Activated CD4-positive, alpha-beta T cell treated with anti-CD3 and anti-CD28 coated beads, Interleukin-2, amount 10 ng/mL, durations not matched to agents 7 days and 5 days (primary cell): ENCODE measurements at places on chromosomes 6 and 20. TPM values are rescaled to one million over a fixed set of nuclear protein-coding genes. Genes with fewer than 3 reads are reported as not detected.

CD109 gene
- total RNA-seq, result 11.3 TPM

PAK5 gene
- not detected for total RNA-seq

SLC22A1 gene
- 0.25 TPM for total RNA-seq

C6orf141 gene
- total RNA-seq, result 0.47 TPM

GRCh38 chr6:164013480-164014208 is 599.1 kb downstream of the QKI start:
- DNase-seq, result no peak

GRCh38 chr6:40671694-40672050 is 84.5 kb upstream of the LRFN2 start:
- no peak for DNase-seq

GRCh38 chr20:21102603-21103311 is 3.4 kb downstream of the LINC00237 start:
- DNase-seq, result peak; percentile 48

GRCh38 chr6:81606965-81607381 is 145.5 kb downstream of the TENT5A start:
- no peak for DNase-seq

- DNase-seq, result no peak
These were observed 93.3 kb downstream of the GPX5 start for GRCh38 chr6:28618898-28619555.

- no peak for DNase-seq
These were observed 5.9 kb downstream of the CST1 start for GRCh38 chr20:23744817-23745216.

DNA sequence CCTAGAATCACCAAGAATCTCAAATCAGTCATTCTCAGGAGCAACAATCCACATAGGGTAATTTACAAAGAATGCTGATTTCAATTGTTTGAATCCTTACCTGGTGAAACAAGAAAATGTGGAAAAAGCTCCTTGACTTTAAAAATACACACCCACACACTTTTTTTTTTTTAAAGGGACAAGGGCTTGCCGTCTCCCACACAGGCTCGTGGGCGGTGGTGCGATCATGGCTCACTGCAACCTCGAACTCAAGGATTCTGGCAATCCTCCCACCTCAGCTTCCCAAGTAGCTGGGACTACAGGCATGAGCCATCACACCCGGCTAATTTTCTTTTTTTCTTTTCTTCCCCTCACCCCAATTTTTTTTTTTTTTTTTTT is 30.7 kb downstream of the PARD6B start:
- DNase-seq, result no peak

DNA sequence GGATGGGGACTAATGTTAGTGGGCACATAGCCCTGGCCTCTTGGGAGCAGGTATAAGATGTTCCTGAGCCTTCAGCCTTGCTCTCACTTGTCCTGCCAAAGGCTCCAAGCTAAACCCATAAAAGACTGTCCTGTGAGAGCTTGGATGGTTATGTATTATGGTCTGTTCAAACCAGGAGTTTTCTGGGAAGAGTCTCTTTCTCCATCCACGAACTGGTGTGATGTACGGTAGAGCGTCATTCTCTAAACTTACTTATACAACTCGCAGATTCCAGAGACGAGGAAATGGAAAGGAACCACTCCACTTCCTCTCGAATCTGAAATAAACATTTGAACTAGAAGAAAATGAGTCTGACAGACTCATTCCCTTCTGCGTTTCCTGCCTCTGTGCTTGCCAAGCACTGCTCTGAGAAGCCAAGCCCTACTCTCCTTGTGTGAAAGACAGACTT is 5.3 kb downstream of the SOBP start:
- DNase-seq, result no peak

DNA sequence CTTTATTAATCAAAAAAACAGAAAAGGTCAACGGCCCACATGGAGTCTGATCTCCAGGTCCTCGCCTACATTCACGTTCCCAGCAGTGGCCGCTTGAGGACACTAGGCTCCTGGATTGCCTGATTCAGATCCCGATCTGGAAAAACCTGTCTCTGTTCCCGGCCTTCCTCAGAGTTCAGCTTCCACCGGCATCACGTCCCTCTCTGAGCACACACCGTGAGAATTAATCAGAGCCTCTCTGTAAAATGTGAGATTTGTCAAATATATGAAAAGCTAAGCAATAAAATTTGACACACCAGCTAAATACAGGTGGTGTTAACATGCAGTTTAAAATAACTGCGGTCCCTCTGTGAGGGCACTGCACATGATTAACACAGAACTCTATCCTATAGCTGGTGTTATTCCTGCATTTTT is 122.8 kb upstream of the COL21A1 start:
- no peak for DNase-seq

GRCh38 chr6:130890521-130890971 is 63.3 kb downstream of the SMLR1 start:
- no peak for DNase-seq
